ENCODE measurements at places on chromosomes 1 and 21.

DNA sequence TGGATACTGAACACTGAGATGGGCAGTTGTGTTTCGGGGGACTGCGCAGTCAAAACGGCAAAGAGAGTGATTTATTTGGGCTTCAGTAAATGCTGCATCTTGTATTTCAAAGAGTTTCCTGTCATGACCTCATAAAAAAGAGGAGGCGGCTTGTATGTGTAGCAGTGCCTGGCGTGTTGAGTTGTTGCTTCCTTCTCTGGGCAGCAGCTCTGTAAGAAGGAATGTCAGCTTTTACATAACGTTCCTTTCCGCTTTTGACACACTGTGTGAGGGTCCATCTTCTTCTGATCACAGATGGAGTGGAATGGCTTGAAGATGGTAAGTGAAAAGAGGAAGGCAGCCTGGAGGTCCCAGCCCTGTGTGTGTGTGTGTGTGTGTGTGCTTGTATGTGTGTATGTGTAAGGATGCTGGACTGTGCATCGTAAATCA, 941 bp downstream of the ELAVL4 start:
- DNase-seq, result no peak

DNA sequence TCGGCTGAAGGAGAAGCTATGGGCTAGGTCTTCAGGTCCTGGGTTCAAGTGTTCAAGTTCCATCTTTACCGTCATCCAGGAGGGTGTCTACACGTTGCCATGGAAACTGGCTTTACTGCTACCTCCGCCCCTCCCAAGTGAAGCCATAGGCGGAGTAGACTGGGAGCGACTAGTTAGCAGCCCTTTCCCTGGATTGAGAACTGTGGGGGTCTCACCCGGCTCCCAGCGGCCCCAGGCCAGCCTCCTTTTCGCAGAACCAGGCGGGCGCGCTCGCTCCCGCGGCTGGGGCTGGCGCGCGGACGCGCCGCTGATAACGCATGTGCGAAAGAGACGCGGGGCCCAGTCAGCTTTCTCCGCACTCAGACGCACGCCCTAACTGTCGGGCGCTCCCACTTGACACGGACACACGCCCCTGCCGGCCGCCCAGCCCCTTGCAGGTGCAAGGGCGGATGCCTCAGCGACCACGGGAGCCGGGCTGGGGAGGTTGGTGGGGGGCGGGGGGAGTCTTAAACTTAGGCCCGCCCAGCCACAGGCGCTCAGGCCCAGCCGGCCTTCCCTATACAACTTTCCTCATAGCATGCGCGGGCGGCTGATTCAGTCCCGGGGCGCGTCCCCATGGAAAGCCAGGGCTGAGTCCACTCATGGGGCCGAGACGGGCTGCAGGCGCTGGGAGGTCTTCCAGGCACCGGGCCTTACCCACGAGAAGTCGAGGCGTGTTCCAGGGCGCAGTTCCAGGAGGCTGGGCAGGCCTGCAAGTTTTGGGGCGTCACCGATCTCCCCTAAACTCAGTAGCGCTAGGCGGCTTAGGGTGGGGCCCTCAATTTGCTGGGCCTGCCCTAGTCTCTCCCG, 7.4 kb downstream of the EFNA4 start:
- peak; percentile 83 for DNase-seq

DNA sequence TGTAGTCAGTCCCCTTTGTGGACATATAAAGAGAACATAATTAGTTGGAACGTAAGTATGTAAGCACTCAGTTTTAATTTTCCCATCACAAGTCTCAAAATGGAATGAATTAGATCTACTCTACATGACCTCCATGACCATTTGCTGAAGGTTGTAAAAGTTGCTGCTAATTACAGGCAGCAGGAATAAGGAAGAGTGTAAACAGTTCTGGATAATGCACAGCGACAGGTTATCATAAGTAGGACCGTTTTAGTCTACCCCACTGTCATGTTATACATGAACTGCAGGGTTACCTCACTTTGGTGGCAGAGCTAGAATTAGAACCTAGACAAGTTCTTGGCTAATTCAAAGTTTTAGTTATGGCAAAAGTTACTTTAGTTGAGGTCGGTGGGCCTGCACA, 21.7 kb downstream of the YTHDF2 start:
- no peak for DNase-seq

GRCh38 chr1:183139281-183139942, 46.7 kb upstream of the LAMC2 start:
- DNase-seq, result no peak

- DNase-seq, result no peak
Observed at GRCh38 chr1:30185809-30186208, 537.6 kb downstream of the MATN1 start.

GRCh38 chr1:161297415-161297814, 12.4 kb downstream of the MPZ start:
- no peak for DNase-seq

GRCh38 chr1:223019256-223019655, 123.8 kb downstream of the TLR5 start:
- no peak for DNase-seq

GRCh38 chr1:233442026-233442780, 114.7 kb downstream of the MAP3K21 start:
- DNase-seq, result no peak

- DNase-seq, result no peak
Observed at GRCh38 chr1:225921734-225922709, 2.0 kb downstream of the PYCR2 start.

DNA sequence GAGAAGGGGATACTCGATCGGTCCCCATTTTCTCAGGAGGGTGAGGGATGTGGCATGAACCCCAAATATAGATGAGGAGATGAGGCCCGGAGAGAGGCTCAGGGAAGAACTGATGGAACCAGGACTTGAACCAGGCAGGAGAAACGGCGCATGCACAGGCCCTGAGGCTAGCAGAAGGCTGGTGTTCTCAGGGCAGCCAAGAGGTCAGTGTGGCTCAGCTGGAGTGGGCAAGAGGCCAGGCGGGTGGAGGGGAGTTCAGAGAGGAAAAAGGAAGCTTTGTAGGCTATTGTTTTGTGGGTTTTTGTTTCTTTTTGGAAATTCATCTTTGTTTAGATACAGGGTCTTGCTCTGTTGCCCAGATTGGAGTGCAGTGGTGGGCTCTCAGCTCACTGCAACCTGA, 122.0 kb downstream of the LACTBL1 start:
- no peak for DNase-seq

DNA sequence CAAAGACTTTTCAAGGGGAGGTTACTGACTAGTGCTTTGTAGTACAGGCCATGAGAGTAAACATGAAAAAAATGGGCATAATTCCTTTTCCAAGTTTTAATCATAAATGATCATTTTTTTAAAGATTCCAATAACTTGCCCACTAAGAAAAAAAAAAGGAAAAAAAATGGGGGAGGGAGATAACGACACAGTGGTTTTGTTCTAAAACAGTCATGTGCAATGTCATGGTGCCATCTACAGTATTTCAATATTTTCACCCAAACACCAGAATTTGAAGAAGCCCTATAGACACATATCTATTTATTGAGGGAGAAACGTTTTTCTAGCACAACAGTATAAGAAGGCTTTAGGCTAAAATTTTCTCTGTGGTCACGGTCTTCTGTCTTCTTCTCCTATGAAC, 250.2 kb downstream of the LTN1 start:
- no peak for DNase-seq

- DNase-seq, result no peak
Observed at GRCh38 chr1:16012590-16013219, 5.1 kb downstream of the HSPB7 start.

DNA sequence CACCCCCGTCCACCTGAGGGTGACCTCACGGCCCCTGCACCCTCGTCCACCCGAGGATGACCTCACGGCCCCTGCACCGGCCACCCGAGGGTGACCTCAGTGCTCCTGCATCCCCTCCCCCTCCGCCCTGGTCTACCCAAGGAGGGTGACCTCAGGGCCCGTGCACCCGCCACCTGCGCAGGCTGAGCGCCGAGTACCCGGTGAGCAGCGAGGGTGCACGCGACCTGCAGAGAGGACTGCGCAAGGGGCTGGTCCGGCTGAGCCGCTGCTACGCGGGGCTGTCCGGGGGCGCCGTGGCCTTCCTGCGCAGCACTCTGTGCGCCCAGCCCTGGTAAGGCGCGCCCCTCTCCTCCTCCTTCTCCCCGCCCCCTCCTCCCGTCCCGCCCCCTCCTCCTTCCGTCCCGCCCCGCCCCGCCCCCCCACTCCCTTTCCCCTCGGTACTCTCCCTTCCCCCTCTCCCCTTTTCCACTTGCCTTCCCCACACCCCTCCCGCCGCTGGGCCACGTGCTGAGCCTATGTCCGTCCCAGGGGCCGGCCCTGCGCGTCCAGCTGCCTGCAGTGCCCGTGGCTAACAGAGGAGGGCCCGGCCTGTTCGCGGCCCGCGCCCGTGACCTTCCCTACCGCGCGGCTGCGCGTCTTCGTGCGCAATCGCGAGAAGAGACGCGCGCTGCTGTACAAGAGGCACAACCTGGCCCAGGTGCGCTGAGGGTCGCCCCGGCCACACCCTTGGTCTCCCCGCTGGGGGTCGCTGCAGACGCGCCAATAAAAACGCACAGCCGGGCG, 28.4 kb downstream of the TRIM11 start:
- no peak for DNase-seq

GRCh38 chr21:37273440-37273839, 6.3 kb upstream of the VPS26C start:
- no peak for DNase-seq

DNA sequence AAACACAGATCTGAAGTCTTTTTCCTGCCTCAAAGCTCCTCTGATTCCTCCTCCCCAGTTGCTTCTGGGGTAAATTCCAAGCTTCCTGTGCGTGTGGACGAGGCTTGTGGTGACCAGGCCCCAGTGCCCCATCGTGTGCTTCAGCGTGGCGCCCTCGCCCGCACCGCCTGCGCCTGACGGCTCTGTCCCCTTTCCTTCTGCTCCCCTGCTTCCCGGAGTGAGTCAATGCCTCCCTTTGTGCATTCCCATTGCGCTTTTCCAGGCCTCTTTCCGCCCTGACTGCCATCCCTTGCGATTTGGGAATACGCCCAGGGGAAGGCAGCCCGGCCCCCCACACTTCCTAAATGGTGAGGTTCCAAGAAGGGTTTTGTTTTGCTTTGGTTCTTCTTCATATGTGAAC, 36.3 kb downstream of the FAAP20 start:
- DNase-seq, result no peak

- DNase-seq, result no peak
Observed at GRCh38 chr1:230858236-230858820, 10.0 kb downstream of the C1orf198 start.
